CD4-positive, alpha-beta memory T cell (primary cell): ENCODE measurements at places on chromosomes 1 and 21.

DNA sequence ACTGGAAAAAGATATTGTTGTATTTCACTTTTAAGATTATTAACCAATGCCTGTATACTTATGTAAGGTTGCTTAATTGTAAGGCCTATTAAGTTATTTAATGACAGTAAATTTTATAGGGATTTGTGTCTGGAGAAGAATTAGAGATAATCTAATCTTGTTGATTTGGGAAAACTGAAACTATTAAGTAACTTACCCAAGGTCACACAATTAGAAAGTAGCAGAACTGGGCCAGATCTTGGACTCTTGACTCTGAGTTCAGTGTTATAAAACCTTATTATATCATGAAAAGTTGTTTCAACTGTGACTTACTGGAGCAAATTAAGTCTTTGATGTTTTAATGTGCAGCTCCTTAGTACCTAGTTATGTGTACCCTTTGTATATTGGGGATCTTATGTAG, 38.5 kb downstream of the CAMTA1 start:
- DNase-seq = no peak

- no peak for DNase-seq
Observed at GRCh38 chr1:93842750-93843500, 36.1 kb downstream of the DNTTIP2 start.

DNA sequence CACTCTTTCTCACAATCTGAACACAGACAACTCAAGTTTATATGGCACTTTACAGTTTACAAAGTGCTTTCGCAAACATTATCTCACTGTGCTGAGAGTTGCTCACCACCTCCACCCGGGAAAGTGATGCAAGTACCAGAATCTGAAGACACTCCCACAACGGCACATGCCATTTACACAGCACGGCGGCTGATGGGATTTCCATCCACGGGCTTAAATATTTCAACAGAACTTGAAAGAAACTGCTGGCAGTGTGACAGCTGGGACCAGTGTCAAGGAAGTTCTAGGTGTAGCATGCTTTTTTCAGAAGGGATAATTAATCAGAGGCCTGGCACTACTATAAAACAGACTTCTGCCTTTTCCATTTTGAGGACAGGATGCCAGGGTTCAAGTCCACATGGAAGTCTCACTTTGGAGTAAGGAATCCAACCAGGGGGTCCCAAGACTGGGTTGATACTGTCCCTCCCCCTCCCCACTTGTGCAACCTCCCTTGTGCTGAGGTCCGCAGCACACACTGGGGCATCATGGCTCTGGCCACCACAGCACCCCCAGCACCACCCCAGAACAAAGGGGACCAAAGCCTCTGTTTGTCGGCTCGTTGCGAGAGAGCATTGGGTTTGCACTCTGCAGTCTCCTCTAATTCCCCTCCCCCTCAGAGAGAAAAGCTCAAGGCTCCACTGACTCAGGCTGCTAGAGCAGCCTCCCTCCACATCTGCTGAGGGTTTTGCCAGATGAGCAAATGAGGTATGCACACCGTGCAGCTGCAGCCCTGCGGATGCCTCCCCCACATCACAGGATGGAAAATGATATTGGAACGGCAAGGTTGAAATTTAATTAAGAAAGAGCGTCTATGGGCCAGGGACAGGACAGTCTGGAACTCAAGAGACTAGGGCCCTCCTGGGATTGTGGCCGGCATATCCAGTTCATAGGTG, 154.9 kb downstream of the TGFBR3 start:
- DNase-seq = no peak

GRCh38 chr1:6361124-6361775, 32.3 kb downstream of the ACOT7 start:
- DNase-seq = no peak
